Right forelimb (tissue), 1 donor: ENCODE measurements at places on chromosomes 1 and 21.

GRCh38 chr1:182680901-182681567 lies 3.4 kb downstream of the RGS8 start:
- no peak for DNase-seq

DNA sequence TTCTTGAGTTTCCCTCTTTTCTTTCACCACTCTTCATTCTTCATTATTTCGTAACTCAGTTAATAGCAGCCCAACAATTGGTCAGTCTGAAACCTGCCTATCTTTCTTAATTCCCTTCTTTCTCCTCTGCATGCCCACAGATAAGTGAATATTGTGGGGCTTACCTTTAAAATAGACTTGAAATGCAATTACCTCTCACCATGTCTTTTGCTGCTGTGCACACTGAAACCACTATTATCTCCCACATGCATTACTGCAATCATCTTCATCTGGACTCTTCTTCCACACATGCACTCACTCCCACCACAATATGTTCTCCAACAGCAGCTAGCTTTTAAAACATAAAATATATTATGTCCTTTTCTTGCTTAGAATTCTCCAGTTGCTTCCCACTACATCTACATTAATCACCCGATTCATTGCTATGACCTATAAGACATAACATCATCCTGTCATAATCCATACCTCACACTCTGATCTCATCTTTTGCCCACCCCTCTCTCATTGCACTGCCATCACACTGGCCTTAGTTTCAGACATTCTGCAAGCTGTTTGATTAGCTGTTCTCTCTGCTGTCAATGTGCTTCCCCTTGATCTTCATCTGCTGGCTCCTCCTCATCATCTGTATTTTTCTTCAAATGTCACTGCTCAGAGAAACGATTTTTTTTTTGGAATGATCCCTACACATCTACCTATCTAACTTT lies 304.8 kb downstream of the PTPRC start:
- DNase-seq, result no peak

DNA sequence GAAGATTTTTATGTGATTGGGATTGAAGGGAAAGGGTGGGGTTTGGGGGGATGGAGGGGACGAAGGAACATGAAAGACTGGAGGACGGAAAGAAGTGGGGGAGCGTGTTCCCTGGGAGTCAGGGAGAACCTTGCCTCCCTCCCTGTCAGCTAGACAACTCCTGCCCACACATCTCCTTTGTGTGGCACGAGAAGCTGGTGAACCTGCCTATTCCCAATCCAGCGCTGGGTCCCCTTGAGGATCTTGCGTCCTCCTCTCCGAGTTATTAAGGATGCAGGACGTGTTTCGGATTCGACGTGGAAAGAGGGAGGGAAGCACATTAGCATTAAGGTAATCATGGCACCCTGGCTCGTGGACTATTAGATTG lies 1.4 kb downstream of the LRRC7 start:
- no peak for DNase-seq

GRCh38 chr1:230800891-230801840 lies 54.0 kb downstream of the CAPN9 start:
- peak; percentile 27 for DNase-seq

DNA sequence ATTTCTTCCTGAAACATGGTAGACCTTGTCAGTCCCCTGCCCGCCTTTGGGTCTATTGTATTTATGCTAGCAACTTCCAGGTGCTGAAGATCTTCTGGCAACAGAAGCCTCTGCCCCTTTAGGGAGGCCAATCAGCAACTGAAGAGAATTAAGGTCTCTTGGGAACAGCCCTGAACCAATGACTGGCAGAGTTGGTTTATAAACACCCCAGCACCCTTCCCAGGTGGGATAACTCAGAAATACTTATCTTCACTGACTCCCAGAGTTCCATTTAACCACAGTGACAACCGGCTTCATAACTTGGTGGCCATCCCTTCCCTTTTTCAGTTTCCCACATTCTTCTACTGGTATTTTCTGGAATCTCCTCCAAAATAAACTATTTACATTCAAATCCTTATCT lies 27.2 kb upstream of the TMCO1 start:
- no peak for DNase-seq

DNA sequence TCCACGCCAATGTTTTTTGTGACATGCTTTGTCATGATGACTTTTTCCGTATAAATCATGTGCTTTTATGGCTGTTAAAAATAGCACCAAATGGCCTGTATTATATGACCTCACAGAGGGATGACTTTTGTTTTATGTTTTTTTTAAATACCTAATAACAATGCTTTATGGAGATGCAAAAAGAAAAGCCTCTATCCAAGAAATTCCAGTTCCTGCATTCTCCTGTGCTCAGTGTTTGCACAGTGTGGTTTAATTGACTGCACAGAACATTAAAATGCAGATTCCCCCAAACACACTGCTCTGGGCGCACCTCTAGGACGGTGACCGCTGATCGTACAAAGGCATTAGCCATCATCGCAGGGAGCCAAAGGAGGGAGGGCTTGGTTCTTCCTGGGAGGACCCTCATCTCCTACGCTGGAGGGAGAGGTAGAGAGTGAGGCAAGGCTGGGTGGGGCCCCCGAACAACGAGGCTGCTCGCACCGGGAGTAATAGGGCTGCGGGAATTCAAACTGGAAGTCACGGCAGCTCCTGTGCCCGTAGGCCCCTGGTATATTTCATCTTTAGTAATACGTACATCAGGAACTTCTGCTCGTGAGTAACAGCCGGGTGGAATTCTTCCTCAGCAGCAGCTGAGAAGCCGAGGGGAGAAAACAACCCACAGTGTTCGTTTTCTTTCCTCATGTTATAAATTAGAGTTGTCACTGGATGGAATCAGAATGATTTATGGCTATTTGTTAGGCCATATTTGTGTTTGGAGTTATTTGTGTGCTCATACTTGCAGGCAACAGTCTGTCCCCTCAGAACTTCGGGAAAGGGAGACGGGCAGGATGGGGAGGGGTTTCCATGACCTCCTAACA lies 465.6 kb downstream of the CAMTA1 start:
- DNase-seq, result no peak

- DNase-seq, result no peak
Measured at GRCh38 chr1:31476891-31477846, 64.2 kb downstream of the SERINC2 start.

- DNase-seq, result no peak
Measured at GRCh38 chr21:36551321-36551720, 71.4 kb upstream of the CLDN14 start.

- DNase-seq, result no peak
Measured at GRCh38 chr1:59997479-59998115, 71.0 kb upstream of the CYP2J2 start.

DNA sequence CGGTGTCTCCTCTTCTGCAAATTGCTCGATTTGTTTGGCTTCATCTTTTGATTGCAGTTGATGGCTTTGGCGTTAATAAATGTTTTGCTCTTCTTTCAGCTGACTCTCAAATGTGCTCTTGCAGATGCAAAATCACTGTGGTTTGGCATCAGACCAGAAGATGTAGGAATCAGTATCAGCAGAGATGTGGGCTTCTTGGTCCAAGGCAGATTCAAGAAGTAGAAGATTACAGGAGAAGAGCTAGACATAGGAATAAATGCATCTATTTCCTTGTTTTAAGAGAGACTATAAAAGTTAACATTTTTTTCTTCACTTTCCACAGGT lies 59.8 kb upstream of the BACH1 start:
- no peak for DNase-seq

DNA sequence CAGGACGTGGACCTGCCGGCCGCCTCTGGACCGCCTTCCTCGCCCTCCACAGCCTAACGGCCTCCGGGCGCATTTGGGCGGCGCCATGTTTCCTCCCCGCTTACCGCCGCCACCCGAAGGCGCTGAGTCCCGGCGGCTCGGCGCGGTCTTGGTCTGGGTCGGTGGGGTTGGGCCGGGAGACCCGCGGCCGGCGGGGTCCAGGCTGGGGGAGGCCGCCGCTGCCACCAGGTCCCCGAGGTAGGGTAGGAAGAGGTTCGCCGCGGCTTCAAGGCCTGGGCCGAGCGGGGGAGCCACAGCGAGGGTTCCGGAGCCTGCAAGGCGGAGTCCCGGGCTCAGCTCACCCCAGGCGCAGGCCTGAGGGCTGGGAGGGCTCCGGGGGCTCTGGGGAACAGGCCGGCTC lies 5.5 kb downstream of the OR2C3 start:
- DNase-seq, result peak; percentile 53

- no peak for DNase-seq
Measured at GRCh38 chr1:225899044-225899925, 10.3 kb upstream of the LEFTY1 start.

GRCh38 chr1:245671966-245672767 lies 517.4 kb downstream of the KIF26B start:
- no peak for DNase-seq

GRCh38 chr21:36075171-36075570 lies 5.3 kb downstream of the CBR1 start:
- DNase-seq, result no peak
